Brain pericyte (primary cell): ENCODE measurements at places on chromosomes 6 and 20.

DNA sequence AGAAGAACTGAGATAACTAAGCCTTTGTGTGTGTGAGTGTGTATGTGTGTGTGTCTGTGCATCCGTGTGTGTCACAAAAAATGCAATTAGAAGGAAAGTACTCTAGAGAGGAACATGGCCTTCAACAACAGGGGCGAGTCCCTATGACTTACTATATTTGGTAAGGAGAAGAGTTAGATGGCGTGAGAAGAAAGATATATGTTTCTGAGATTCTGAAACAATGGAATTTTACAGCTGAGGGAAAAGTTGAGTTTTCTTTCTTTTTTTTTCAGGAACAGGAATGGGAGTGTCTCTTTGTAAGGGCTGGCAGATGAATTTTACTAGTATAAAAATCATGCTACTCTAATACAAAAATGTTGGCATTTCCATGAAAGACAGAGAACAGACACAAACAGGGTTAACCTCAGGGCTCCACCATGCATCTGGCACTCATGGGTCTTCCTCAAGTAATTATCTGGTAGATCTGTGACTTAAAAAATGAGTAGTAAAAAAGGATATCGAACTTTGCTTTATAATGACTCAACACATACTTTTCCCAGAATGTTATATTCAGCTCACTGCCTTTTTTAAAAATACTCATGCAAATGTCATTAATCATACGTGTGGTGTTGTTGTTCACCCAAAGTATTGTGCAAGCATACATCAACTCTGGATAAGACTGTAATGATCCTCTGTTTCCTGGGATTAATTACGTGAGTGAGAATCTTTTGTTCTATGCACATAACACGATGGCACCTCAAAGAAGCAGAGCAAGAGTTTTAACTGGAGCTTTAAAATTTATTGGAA is 12.8 kb upstream of the SASH1 start:
- DNase-seq = no peak

DNA sequence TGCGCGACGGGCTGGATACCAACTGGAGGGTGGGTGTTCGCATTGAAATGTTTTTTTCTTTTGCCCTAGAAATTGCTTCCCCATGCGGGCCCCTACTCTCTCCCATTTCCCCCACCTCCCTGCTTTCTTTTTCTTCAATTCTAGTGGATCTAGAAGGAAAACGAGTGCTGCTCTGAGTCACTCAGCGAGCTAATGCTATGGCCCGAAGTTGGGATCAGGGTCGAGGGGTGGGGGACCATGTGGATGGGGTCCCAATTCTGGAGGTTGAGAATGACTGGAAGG is 71.5 kb downstream of the SOX4 start:
- no peak for DNase-seq

- DNase-seq = no peak
These were observed 62.4 kb downstream of the PRSS35 start for GRCh38 chr6:83574783-83575182.

- no peak for DNase-seq
These were observed 3.0 kb downstream of the FLRT3 start for GRCh38 chr20:14334306-14334930.

GRCh38 chr6:155654474-155654873 is 198.8 kb upstream of the NOX3 start:
- DNase-seq = no peak

- no peak for DNase-seq
These were observed 33.8 kb upstream of the RREB1 start for GRCh38 chr6:7073821-7074525.

- no peak for DNase-seq
These were observed 18.8 kb downstream of the SAMHD1 start for GRCh38 chr20:36932476-36933426.

DNA sequence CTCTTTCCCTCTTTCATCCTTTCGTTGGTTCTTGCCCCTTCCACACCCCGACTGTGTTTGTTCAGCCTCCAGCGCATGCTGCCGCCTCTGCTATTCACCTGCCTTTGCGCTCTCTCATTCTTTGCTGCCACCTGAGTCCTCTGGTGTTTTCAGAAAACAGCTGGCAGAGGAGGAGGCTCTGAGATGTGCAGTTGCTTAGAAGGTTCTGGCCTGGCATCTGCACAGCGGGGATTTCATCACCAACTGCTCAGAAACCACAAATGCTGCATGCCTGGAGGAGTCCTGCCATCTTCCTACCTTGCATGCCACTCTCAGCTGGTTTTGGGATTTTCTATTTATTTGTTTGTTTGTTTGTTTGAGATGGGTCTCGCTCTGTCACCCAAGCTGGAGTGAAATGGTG is 39.2 kb upstream of the CLDN20 start:
- DNase-seq = no peak

DNA sequence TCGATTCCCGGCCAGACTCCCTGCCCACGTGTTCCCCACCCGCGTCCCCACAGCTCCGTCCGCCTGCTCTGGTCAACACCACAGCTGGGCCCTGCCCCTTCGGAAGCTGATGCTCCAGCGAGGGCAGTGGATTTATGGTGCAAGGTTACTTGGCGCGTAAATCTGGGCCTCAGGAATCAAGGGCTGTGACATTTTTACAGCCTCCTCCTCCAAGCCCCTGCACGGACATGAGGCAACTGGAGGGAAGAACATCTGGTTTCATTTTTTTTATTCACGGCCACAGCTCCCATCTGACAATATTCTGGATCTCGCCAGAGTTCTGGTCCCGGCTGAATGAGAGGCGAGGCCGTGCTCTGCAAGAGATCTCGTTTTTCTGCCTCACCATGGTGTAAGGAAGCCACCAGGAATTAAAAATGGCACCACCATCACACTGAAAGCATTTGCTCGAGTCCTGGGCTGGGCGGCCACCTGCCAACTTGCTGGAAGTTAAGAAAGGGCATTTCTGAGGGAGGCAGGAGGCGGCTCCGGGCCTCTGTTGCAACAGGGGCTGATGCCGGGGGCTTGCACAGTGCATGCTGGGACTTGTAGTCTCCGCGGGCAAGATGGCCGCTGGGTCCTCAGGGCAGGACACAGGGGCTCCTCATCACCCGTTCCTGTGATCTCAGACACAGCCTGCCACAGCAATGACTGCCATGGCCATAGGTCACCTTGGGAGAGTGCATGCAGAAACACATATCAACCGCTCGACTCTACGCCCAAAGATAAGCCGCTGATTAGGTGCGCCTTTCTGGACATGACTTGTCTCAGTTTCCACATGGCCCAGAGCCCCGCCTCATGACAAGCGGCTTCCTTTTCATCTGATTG is 148.5 kb downstream of the LY86 start:
- no peak for DNase-seq

- DNase-seq = no peak
These were observed 336.8 kb downstream of the FARS2 start for GRCh38 chr6:5598123-5598522.

GRCh38 chr6:35596448-35597442 is 84.0 kb upstream of the TULP1 start:
- peak; percentile 61 for DNase-seq

DNA sequence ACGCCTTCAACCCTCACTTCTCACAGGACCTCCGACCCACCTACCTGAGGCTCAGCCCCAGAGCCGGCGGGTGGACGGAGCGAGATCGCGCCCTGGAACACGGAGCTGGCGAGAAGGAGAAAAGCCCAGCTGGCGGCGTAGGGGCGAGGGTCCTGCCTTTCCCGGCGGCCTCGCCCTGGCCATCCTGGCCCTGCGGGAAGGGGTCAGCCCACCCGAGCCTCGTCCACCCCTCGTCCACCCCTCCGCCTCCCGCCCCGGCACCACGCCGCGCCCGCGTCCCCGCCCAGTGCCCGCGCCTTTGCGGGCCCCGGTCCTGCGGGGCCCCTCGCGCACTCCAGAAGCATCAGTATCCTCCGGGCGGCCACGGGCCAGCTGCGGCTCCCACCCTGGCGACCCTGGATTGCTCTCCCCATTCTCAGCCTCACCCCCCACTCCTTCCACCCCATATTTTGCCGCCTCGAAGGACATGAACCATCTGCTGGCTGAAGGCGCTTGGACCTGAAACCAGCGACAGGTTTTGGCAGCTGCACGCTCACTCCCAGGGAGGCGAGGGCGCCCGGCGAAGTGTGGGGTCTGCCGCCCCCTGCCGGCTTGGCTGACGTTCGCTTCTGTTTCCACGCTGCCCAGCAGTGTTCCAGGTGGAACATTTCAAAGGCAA is 65.1 kb downstream of the PLG start:
- no peak for DNase-seq

- no peak for DNase-seq
These were observed 88.0 kb downstream of the CLIC5 start for GRCh38 chr6:45927421-45928320.

DNA sequence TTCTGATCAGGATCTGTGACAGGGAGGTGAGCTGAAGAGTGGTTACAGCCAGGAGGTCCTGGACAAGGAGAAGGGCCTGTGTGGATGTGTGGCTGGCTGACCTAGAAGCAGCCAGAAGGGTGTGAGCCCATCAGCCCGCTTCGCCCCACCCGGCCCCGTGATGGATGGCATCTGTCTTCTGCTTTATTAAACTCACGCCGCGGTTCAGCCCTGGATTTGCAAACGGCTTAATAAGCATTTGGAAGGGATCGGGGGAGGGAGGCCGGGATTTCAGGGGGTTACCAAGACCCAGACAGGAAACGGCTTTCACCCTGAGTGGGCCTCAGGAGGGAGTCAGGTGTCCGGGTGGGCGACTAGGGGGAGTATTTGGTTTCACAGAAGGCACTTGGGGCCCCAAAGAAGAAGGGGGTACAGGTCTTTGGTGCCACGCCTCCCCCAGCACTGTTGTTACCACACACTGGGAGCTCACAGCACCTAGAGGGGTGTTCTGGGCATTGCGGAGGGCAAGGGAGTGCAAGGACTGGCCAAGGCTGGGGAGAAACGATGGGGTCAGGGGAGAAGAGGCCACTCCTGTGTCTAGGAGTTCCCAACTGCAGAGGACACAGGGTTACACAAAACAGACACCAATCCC is 53.8 kb upstream of the FOXP4 start:
- no peak for DNase-seq

DNA sequence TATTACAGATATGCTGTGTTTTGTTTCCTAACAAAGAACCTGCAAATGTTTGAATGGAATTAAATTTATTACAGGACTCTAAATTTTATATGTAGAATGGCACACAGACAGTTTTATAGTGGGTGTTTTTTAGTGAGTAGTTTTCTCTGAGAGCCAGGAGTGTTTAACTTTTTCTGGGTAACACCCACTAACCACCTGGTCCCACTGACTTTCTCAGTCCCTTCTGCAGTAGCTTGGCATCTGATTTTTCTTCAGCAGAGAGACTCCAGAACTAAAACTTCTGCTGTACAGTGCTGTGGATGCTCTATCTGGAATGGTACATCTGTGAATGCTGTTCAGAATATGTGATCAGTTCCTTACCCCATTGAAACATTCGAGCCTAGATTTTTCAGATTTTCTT is 6.3 kb downstream of the YWHAB start:
- DNase-seq = no peak

- no peak for DNase-seq
These were observed 38.3 kb downstream of the SIRPA start for GRCh38 chr20:1933465-1933870.

- DNase-seq = no peak
These were observed 36.8 kb downstream of the NDRG3 start for GRCh38 chr20:36709126-36709525.

- DNase-seq = no peak
These were observed 3.9 kb downstream of the NOL4L start for GRCh38 chr20:32580970-32581838.

DNA sequence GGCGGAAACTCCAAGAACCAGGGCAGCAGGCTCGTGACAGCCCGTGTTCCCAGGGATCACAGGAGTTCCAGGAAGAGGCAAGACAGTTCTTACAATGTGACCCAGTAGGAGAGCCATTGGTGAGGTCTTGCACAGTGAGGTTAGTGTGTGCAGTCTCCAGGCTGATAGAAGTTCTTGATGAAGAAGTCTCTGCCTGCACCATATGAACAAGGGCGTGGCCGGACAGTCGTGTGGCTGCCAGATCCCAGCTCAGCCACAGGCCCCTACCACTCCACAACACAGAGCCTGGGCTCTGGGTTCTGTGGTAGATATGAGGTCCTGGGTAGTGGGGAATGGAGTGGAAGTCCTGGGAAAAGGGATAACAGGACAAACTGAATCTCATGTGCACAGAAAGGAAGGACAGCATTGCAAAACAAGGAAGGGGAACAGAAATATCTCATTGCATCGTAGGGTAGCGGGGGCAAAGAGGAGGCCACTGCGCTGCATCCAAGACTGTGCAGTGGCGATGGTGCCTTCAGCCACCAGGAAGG is 65.2 kb downstream of the STX11 start:
- DNase-seq = no peak

GRCh38 chr20:46229478-46230105 is 78.7 kb downstream of the CDH22 start:
- DNase-seq = no peak

DNA sequence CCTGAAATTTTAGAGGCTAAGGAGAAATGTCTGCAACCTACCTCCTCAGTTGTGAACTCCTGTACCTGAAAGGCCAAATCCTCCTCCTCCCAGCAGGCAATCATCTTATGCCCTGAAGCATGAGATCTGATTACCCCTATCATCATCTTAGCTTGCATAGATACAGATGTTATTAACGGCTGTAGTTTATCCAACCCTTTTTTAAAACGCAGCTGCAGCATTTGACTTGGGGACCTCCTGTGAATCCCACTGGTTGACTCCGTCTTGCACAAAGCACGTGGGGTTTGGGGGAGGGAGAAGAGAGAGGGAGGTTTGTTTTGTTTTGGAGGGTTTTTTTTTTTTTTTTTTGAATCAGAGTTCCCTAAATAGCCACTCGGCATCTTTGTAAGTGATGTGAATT is 5.8 kb upstream of the NR2E1 start:
- no peak for DNase-seq

DNA sequence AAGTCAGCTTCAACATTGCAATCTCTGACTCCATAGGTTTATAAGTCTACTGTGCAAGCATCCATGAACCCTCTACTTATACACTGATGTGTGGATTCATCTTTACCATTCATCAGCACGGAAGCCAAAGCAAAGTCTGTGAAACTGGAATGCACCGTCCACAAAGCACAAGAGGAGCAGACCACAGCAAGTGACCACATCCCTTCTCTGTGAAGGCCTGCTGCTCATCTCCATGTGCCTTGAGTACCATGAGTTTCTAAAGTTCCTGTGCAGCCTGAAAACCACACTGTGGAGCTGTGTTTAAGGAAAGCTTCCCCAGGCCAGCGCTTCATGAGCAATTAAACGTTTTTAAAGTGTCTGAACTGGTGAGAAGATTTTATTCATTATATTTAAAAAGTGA is 20.0 kb downstream of the GABRR1 start:
- DNase-seq = no peak

DNA sequence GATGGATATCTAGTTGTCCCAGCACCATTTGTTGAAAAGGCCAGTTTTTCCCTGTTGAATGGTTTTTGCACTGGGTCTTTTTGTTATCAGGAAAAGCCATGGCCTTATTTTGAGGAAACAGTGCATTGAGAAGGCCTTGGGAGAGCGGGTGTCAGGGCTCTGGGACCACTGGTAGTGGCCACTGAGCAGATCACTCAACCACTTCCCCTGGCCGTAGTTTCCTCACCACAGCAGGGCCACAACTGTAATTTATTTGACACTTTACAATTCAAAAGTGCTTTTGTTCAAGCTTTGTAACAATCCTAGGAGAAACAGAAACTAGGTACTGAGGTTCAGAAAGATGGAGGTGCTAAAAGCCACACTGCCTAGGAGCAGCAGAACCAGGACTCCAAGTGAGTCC is 281.8 kb downstream of the GMDS start:
- no peak for DNase-seq

GRCh38 chr6:116316772-116317467 is 37.2 kb upstream of the TSPYL1 start:
- DNase-seq = no peak

GRCh38 chr6:8017276-8017701 is 46.9 kb downstream of the BLOC1S5 start:
- DNase-seq = no peak
